NCI-H1092 (cell line): ENCODE measurements at places on chromosomes 13 and 19.

GRCh38 chr13:34155931-34156607 is 338.1 kb downstream of the RFC3 start:
- DNase-seq, result no peak

DNA sequence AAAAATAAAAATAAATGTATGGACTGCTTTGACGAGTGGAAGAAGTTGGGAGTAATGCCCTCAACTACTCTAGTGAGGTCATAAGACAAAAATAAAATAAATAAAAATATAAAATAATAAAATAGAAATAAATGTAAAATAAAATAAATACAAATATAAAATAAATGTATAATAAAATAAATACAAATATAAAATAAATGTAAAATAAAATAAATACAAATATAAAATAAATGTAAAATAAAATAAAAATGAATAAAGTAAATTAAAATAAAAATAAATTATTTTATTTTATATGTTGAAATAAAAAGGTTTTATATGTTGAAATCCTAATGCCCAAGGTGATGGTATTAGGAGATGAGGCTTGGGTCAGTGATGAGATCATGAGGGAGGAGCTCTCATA is 20.1 kb upstream of the IGSF23 start:
- no peak for DNase-seq

- no peak for DNase-seq
These were observed 46.2 kb downstream of the CACNA1A start for GRCh38 chr19:13460045-13460444.

DNA sequence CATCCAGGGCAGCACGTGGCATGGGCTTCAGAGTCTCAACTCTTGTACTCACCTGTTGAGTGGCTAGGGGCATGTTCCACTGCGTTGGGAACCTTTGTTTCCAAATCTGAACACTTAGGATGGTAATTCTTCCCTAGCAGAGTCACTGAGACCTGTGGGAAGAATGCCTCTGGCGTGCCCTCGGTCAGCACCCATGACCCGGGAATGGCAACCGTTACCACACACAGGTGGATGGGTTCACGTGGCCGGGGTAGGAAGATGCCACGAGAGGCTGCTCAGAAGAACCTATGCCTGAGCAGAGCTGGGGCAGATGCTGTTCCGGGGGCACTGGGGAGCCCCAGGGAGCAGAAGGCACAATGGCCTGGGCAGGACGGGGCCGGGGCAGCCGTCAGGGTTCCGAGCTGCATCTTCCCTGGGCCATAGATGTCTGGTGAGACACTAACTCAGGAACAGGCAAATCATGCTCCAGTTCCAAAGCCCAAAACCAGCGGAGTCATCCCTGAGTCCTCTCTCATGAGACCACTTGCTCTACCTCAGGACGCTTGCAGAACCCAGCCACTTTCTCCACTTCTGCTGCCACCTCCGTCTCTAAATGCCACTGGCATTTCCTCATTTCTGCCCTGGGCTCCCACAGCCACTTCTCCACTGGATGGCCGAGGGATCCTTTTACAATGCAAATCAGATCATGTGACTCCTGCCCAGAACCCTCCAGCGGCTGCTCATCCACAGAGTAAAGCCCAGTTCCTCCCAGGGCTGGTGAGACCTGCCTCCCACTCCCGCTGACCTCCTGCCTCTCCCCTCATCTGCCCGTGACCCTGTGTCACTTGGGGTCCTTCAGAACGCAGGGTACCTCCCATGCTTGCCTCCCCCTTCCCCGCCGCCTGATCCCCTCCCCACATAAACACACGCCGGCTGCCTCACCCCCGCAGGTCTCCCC is 36.7 kb downstream of the FAM124A start:
- DNase-seq, result no peak

GRCh38 chr13:84659359-84659661 is 777.0 kb upstream of the SLITRK1 start:
- DNase-seq, result no peak

DNA sequence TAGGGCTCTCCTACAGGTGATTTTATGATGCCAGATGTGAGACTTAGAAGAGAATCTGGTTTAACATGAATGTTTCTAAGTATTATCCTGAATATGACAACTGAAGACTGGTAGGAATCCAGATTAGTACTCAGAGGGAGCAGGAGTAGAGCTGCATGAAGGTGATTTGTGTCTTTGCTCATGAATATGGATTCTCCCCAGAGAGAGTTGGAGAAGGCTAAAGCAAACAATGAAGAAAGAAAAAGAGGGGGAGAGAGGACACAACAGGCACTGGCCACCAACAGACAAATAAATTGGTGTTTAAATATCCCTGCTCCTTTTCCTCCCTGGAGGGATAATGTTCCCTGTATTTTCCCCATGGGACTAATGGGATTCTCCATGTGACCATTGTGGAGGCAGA is 427.0 kb upstream of the KLF12 start:
- no peak for DNase-seq

- no peak for DNase-seq
These were observed 102.5 kb downstream of the COL4A2 start for GRCh38 chr13:110409581-110409992.

- DNase-seq, result no peak
These were observed 19.5 kb downstream of the ADGRE2 start for GRCh38 chr19:14758816-14759215.

GRCh38 chr19:4354897-4355296 is 11.5 kb downstream of the MPND start:
- DNase-seq, result no peak

DNA sequence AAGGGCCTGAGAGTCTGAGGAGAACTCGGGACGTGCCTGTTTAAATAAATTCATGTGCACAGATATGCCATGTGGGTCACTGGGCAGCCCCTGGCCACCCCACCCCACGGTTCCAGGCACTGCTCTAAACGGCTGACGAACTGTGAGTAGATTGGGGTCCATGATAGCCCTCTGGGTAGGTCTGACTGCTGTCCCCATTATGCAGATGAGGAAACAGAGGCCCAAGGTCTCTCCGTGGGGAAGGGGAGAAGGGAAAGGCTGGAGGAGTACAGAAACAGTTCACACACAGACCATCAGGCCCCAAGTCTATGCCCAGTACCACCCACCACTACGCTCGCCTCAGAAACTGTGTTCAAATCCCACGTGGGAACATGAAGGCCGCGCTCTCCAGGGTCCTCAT is 14.1 kb downstream of the ZNF787 start:
- no peak for DNase-seq
